GOT3 (cell line): ENCODE measurements at places on chromosomes 12 and 14.

DNA sequence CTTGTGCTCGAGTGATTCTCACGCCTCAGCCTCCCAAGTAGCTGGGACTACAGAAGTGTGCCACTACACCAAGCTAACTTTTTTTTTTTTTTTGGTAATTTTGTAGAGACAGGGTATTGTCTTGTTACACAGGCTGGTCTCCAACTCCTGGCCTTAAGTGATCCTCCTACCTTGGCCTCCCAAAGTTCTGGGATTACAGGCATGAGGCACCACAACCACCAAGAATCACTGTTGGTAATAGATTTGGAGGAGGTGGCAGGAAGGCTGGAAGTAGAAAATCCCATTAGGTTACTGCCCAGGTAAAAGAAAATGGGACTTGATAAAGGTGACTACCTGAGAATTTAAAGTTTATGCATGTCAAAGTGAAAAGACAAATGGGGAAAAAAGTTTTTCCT lies 1.4 kb upstream of the CDCA4 start:
- DNase-seq: no peak

GRCh38 chr14:103890821-103891666 lies 37.2 kb upstream of the TDRD9 start:
- DNase-seq: no peak

- no peak for DNase-seq
Measured at GRCh38 chr12:10540776-10541205, 35.1 kb downstream of the EIF2S3B start.

- no peak for DNase-seq
Measured at GRCh38 chr12:89494411-89495231, 30.0 kb downstream of the GALNT4 start.

GRCh38 chr12:122981587-122982476 lies 1.4 kb downstream of the ARL6IP4 start:
- no peak for DNase-seq

- peak; percentile 32 for DNase-seq
Measured at GRCh38 chr14:55448141-55448614, 7.8 kb upstream of the TBPL2 start.

DNA sequence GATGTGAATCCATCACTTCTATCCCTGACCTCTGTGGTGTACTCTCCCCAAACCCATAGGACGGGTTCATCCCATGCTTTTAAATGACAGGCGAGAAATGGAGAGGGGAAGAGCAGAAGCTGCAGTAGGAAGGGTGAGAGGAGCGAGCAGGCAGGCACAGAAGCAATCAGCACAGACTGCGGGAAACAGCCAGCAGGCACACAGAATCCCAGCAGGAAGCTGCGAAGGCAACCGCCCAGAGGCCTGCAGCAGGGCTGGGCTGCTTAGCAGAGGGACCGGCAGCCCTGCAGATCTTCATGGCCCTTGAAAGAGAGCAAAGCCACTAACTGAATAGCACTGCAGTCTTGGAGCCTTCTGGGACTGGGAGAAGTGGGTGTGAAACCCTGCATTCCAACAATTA lies 287.0 kb upstream of the FKBP4 start:
- DNase-seq: no peak

DNA sequence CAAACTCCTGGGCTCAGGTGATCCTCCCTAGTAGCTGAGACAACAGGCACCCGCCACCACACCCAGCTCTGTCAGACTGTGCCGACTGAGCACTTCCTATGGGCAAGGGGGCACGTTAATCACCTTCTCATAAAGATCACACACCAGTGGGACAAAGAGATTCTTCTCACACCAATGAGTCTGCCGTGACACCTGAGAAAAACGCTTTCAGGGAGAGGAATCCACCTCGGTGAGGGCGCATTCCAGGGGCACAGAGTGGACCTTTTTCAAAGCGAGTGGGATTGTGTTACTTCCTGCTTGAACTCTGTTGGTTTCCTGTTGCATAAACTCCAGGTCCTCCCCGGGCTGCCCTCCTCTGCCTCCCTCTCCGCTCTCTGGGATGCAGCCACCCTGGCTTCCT lies 17.5 kb upstream of the SCARB1 start:
- no peak for DNase-seq
